Renal cortex interstitium (tissue), 15 donors: ENCODE measurements at places on chromosomes 13 and 19.

DNA sequence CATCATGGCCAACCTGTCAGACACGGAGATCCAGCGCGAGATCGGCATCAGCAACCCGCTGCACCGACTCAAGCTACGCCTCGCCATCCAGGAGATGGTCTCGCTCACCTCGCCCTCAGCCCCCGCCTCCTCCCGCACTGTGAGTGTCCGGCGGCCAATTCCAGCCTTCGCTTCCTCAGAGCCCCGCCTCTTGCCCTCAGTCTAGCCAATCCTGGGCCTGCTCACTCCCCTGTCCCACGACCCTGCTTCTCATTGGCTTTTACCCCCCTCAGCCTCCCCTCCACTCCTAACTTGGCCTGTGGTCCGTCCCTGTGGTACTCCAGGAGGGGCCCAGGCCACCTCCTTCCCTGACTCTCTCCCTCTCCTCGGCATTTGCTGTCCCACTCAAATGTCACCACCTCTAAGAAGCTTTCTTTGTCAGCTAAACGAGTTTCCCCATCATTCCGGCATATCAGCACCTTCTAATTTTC is 12.3 kb downstream of the HRC start:
- DNase-seq = no peak

- no peak for DNase-seq
Measured at GRCh38 chr13:110855363-110855762, 59.5 kb downstream of the ANKRD10 start.

GRCh38 chr19:35498984-35499527 is 8.8 kb upstream of the KRTDAP start:
- no peak for DNase-seq

DNA sequence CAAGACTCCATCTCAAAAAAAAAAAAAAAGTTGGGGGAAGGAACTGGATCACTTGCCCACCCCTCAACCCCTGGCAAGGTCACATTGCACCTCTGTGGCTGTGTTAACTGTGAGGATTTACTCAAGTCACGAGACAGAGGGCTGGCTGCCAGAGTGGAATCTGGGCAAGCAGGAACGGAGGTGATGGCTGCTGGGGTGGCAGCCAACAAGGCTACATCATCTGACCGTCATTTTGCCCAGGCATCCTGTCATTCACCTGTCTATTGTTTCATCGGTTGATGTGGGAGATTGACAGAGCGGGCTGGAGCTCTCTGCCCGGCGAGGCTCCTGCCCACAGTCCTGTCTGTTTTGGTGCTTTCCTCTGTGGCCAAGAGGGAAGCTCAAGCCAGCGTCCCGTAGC is 75.7 kb downstream of the DPF1 start:
- DNase-seq = no peak

DNA sequence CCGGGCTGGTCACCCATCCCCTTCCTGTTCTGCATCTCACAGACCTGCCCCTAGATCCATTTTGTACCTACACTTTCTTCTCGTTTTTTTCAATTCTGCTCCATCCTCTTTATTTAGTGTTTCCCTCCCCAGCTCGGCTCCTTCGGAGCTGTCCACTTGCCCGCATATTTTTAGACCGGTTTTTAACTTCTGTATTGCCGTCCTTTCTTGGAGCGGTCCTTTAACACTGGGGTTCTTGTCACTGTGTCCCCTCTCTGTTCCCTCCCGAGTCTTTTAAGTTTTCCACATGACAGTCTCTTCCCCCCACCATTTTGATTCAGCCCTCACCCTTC is 1.7 kb downstream of the ARHGAP35 start:
- DNase-seq = no peak

DNA sequence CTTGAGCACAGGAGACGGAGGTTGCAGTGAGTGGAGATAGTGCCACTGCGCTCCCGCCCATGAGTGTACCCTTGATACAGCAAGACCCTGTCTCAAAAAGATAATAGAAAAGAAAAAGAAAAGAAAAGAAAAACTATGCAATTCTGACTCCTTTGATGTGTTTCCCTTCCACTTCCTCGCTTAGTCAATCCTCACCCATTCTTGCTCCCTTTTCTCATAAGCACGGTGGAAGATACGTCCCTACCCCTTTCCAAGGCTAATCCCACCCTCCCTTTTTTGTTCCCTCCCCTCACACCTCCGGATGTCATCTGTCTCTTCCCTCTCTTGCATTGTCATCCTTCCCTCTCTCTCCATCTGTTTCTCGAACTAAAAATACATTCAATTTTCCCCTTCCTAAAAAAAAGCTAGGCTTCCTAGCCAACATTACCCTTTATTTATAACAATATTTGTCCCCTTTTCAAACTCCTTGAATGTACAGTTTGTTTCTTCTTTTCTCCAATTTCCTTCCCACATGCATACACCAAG is 40.5 kb upstream of the ITM2B start:
- no peak for DNase-seq

DNA sequence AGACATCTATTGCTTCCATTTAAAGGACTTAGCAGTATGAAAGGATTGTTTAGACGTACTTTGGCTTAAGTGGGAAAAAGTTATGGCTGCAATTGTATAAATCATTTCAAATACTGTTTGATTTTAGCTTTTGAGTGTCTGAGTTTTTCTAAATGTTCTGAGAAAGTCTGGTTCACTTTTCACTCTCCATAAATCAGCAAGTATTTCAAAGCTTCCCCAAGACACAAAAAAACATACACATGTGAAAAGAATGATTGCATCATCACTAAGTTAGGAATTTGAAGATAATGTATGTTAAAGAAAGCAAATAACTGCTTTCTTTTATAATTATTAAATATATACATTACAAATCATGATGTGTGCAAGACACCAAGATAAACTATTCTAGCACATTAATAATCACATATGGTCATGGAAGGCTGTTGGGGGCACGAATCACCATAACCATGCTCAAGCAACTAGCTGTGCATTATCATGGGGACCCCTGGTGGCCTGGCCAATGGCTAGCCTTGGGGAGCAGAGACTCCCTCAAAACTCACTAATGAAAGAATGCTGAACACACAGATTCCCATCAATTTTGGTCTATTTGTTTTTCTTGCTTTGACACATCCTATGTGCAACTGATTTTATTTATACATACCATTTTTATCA is 111.1 kb downstream of the MIPEP start:
- DNase-seq = no peak

- DNase-seq = no peak
Measured at GRCh38 chr13:109764470-109765291, 21.7 kb downstream of the IRS2 start.

- no peak for DNase-seq
Measured at GRCh38 chr13:44837250-44837649, 152.0 kb downstream of the NUFIP1 start.
